Hepatocyte (in vitro differentiated cells): ENCODE measurements at places on chromosomes 16 and 17. TPM values are rescaled to one million over a fixed set of nuclear protein-coding genes. Genes with fewer than 3 reads are reported as not detected.

GRCh38 chr16:85664580-85665372 is 24.0 kb downstream of the GINS2 start:
- no peak for DNase-seq

- DNase-seq, result peak; percentile 69
Measured at GRCh38 chr16:71367241-71367976, 8.9 kb downstream of the CALB2 start.

Gene PRSS33
- polyA plus RNA-seq, result not detected in 2 replicates

Gene CTU2
- 19.5 and 21.2 TPM in 2 replicates for polyA plus RNA-seq

GRCh38 chr17:11170881-11171280 is 70.1 kb upstream of the SHISA6 start:
- DNase-seq, result no peak

- DNase-seq, result no peak
Measured at GRCh38 chr16:72930396-72930795, 117.5 kb downstream of the ZFHX3 start.
